Mammary epithelial cell (primary cell): ENCODE measurements at places on chromosomes 1 and 21. TPM values are rescaled to one million over a fixed set of nuclear protein-coding genes. Genes with fewer than 3 reads are reported as not detected.

RGS8 gene
- not detected for polyA plus RNA-seq

PTPRU gene
- polyA plus RNA-seq = 29.4 TPM

ERICH3 gene
- not detected for polyA plus RNA-seq

VWA5B1 gene
- polyA plus RNA-seq = not detected

PAPPA2 gene
- polyA plus RNA-seq = 0.09 TPM
